A673 (cell line): ENCODE measurements at places on chromosomes 6 and 20.
A peak's percentile ranks its signal among the peaks of the same experiment; 100 is the strongest.

- no peak for DNase-seq
Observed at GRCh38 chr6:134303891-134304290, 14.0 kb downstream of the SGK1 start.

DNA sequence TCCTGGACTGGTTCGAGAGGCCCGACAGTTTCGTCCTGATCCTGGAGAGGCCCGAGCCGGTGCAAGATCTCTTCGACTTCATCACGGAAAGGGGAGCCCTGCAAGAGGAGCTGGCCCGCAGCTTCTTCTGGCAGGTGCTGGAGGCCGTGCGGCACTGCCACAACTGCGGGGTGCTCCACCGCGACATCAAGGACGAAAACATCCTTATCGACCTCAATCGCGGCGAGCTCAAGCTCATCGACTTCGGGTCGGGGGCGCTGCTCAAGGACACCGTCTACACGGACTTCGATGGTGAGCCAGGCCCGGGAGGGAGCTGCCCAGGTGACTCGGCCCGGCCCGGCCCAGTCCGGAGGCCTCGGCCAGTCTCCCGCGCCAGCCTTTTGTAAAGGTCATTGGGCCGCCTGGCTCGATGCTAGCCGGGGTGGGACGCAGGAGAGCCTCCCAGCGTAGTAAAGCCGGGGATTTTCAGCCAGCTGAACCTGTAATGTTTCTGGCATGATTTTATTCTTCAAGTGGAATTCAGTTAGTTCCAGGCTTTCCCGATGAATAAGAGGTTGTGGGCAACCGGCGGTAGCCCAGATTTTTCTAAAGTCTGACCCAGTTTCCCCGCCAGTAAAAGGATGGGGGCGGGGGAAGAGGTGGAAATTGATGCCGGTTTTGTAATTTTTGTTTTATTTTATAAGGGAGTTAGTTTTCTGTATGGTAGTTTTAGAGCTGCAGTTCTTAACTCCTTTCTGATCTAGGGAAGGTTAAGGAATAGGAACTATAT, 1.4 kb downstream of the PIM1 start:
- DNase-seq: peak; percentile 30

DNA sequence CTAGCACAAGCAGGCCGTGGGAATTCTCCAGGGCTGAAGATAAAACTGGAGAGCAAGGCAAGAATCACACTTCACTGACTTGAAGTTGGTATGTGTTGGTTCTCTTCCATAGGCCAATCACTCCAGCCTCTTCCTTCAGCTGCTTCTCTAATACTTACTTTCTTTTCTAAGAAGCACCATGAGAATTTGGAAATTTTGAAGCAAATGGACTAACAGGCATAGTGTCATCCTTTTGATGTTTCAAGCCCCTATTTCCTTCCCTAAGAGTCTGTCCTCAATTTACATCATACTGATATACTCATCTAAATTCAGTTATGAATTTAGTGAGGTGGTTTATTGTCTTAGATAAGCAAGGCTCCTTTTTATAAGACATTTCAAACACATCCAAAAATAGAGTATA, 24.0 kb downstream of the SLC26A8 start:
- no peak for DNase-seq

- no peak for DNase-seq
Observed at GRCh38 chr6:64591676-64592036, 956.1 kb downstream of the PHF3 start.

- DNase-seq: no peak
Observed at GRCh38 chr6:153251326-153251725, 120.2 kb upstream of the RGS17 start.

DNA sequence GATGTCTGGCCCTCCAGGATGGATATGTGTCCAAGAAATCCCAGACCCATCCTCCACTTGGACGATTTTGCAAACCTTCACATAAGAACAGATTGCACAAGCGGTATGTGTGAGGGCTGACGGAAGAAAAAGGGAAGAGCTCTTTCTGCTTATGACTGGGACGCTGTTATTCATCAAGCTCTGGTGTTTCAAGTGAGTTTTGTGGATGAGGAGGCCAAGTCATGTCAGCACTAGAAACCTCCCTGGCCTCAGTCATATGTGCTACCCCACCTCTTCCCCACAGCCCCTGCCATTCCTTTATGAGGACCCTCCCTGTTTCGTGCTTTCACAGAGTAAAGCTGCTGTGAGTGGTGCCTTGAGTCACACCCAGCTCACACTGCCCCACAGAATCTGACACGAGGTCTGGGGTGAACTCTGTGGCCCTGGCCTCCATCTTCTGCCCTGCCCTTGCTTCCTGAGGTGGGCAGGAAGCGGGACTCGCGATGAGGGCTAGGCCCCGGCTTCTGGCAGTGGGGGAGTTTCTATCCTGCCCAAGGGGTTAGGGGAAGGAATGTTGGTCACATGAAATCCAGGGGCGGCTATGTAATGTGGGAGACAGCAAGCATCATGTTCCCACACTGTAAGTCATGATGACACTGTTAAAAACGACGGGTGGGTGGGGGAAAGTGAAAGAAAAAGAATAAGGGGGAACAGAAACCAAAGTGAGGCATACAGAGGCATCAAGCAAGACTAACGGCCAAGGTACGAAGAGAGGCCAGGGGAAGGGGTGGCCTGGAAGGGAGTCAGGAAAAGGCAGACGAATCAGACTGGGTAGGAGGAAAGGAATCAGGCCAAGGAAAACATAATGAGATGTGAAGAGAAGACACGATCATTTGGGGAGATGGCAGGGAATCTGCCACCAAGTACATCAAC, 78.1 kb downstream of the PRDM1 start:
- no peak for DNase-seq

GRCh38 chr6:106997392-106998158, 23.0 kb upstream of the CD24 start:
- DNase-seq: peak; percentile 77

GRCh38 chr20:32524829-32525501, 60.2 kb downstream of the NOL4L start:
- no peak for DNase-seq

DNA sequence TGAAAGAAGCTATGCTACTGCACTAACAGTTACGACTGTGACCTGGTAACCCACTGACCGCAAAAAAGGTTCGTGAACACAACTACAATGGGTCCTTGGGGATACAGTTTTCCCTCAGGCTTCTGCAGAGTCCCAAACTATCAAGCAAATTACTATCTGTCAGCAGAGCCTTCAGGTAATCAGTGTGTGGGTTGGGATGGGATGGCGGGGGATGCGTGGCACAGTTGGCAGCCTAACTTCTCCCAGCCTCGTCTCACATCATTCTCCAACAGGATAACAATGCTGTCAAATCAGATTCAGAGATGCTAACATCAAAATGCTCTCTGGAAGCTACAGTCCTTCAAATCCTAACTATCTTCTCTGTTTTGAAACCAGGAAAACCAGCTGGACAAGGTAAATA, 102.3 kb downstream of the EPM2A start:
- DNase-seq: no peak

DNA sequence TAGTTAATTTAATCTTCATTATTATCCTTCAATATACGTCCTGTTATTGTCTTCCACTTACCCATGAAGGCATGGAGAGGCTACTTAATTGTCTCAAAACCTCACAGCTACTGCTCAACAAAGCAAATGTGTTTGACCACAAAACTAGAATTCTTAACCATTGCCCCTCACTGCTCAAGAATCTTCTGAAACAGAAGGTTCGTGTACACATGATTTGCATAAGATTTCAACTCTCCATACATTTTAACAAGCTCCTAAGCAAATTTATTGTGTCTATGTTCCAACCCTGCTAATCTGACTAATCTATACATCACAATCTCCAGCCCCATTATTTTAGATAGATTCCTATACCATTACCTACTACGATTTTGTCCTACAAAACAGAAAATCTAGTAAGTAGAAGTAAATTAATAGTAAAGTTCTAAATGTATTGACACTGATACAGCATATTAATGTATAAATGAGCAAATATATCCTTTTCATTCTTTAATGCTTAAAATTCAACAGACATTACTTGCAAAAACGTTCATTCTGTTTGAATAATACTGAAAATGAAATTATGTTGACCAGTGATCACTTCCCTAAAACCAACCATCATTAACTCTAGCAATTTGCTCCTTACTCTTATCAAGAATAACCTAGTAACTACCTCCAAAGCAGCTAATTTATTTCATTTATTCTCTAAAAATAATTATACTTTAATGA, 89.7 kb upstream of the RNF217 start:
- no peak for DNase-seq

DNA sequence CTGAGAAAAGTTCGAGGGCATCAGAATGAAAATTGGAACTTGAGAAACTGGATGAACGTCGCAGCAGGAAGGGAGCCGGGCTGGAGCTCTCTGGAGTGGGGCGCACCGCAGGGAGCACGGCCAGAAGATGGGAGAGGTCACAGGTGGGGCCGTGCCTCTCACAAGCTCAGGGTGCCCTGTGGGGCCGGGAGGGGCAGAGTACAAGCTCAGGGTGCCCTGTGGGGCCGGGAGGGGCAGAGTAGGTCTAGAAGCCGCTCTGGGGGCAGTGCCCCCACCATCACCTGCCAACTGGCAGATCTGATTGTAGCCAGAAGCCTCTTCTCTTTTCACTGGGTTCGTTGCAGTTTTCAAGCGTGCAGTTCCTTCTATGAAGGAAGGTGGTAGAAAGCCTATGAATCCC, 61.1 kb upstream of the SNX9 start:
- no peak for DNase-seq

GRCh38 chr6:91366781-91367180, 779.9 kb upstream of the MAP3K7 start:
- no peak for DNase-seq

GRCh38 chr6:125932451-125932795, 24.1 kb upstream of the HINT3 start:
- DNase-seq: no peak

DNA sequence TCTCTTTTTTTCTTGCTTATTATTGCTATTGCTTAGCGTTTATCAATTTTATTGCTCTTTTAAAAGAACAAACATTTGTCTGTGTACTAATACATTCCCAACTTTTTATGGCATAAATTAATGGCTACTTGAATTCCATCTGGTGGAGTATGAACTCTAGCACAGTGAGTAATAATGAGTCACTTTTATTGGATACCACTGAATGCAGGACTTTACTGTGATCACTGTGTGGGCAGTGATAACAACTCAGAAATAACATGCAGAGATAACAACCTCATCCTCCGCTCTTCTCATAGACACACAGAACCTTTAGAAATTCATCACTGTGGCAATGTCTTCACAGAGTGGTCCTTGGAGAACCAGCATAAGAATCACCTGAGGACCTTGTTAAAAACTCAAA, 174.9 kb upstream of the PRND start:
- DNase-seq: peak; percentile 22

- no peak for DNase-seq
Observed at GRCh38 chr6:87799651-87800050, 97.6 kb upstream of the AKIRIN2 start.

- no peak for DNase-seq
Observed at GRCh38 chr6:75326557-75327258, 42.1 kb upstream of the TMEM30A start.

DNA sequence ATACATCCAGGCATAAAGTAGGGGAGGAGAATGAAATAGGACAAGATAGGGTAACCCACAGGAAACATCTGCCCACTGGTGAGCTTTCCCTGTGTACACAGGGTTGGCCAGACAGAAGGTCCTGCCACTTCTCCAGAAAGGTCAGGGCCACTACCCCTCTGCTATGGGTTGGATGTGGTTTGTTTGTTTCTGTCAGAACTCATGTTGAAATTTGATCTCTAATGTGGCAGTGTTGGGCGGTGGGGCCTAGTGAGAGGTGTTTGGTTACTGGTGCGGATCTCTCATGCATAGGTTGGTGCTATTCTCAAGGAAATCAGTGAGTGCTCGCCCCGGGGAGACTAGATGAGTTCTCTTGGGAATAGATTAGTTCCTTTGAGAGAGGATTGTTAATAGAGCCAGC, 15.6 kb upstream of the MAS1 start:
- DNase-seq: no peak

GRCh38 chr20:18421608-18422007, 45.2 kb downstream of the DZANK1 start:
- no peak for DNase-seq

GRCh38 chr20:7939663-7940062, 595 bp downstream of the HAO1 start:
- no peak for DNase-seq

GRCh38 chr20:24586523-24586840, 117.1 kb downstream of the SYNDIG1 start:
- no peak for DNase-seq

- DNase-seq: no peak
Observed at GRCh38 chr6:36631326-36632011, 37.3 kb downstream of the SRSF3 start.

DNA sequence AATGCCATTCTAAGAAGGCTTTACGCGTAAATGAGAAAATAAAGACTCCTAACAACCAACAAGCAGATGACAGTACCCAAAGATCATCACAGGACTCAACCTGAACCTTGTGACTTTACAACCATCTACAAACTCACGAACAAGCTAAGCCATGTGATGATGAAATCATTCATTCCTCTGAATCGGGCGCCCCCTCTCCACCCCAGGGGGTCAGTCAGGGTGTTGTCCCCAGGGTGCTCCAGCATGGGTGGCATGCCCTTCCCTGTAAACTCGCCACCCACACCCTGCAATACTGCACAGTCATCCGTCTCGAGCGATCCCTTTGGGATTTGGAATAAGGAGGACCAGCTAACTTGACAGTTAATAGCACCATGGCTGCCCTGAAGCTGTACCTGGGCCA, 12.6 kb downstream of the SERPINB6 start:
- no peak for DNase-seq

GRCh38 chr20:62423326-62423706, 4.0 kb downstream of the RBBP8NL start:
- no peak for DNase-seq

DNA sequence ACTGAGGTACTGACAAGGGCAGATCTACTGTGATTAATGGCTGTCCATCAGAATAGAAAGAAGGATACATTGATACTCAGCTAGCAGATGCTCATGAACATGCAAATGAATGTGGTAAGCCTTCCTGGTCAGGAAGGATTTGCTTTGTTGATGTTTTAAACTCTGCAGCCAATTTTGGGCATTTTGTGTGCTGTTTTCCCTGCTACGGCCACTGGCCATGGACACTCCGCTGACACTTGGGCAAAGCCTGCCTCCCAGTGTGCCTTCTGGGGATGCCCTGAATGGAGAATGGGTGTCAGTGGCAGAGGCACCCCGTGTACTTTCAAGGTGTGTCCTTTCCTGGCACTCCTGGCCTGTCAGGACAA, 113.1 kb downstream of the SOBP start:
- no peak for DNase-seq

DNA sequence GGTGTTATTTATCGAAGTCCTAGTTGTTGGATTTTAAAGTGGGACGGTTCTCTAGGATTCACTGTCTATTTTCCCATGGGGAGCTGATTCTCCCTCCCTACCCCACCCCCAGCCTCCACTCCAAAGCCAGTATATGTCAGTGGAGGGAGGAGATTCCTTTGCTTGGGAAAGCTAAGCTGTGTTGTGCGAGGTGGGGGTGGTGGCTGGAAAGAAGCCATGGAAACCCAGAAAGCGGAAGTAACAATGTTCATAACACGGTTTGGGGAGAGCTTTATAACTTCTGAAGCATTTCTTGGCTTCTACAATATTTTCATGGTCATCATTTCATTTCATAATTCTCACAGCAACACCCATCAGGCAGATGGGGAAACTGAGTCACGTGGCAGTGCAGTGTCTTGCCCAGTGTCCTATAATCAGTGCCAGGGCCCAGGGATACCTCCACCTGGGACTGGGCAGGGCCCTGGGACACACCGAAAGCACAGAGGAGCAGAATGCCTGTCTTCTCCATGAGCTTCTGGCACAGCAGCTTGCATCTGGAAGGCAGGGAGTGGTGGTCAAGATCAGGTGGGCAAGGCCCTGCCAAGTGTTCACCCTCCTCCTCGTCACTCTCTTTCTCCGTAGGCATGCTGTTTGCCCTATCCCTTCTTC, 4.5 kb downstream of the SUN5 start:
- DNase-seq: no peak

- no peak for DNase-seq
Observed at GRCh38 chr20:25025091-25025861, 32.7 kb downstream of the ACSS1 start.
